ENCODE measurements at places on chromosomes 2 and 18.

- no peak for DNase-seq
These were observed 311.5 kb downstream of the RAD51AP2 start for GRCh38 chr2:17206771-17207170.

- DNase-seq = no peak
These were observed 160.0 kb downstream of the KCNH7 start for GRCh38 chr2:162678551-162678950.

DNA sequence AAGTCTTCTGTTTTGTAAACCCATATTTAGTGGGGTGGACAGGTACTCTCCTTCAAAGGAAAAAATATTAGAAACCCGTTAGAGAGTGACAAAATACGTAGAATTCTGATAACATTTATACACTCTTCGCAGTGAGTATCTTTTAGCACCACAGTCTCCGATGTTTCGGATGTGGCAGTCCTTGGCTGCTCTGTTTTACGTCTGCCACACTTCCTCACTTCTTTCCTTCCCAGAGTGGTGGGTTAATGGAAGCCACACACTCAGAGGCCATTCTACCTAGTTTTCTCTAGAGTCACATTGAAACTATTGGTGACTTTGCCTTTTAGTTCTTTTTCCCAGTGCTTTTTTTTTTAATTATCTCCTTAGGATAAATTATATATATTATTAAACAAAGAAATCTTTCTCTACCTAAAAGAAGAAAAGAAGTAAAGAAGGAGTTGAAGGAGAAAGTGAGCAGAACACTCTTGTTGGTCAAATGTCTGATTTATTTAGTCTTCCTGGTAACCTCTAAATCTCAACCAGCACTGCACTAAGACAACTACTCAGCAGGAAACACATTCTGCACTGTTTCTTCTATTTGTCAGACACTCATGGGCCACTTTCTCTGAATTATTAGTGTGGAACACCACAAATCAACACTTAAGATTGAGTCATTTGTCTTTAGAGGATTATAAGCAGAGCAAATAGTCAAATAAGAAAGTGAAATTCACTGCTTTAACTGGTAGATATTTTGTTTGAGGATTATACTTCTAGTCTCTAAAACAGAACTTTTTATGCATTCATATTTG, 451.3 kb upstream of the TMEFF2 start:
- no peak for DNase-seq

GRCh38 chr2:196413821-196414274, 225.7 kb upstream of the CCDC150 start:
- DNase-seq = peak; percentile 67

- DNase-seq = no peak
These were observed 8.8 kb downstream of the SLC39A6 start for GRCh38 chr18:36120297-36120696.

- no peak for DNase-seq
These were observed 295.9 kb downstream of the ERBB4 start for GRCh38 chr2:212242724-212243123.

- DNase-seq = no peak
These were observed 45.6 kb upstream of the MTCL1 start for GRCh38 chr18:8659609-8660242.

DNA sequence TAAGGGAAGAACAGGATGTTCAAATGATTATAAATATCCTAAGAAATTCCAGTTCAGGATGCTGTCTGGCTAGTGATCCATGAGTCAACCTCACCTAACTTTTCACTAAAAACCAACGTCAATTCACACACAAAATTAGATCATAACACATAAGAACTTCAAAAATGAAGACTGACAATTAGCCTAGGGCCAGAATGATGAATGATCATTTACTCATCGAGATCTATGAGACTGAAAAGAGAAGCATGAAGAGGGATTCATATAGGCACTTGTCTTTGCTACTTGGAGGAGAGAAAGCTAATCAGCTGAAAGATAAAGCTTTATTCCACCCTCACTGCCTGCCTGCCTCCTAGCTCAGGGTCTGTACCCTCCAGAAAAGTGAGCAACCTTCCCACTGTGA, 29.8 kb downstream of the ADD2 start:
- no peak for DNase-seq

DNA sequence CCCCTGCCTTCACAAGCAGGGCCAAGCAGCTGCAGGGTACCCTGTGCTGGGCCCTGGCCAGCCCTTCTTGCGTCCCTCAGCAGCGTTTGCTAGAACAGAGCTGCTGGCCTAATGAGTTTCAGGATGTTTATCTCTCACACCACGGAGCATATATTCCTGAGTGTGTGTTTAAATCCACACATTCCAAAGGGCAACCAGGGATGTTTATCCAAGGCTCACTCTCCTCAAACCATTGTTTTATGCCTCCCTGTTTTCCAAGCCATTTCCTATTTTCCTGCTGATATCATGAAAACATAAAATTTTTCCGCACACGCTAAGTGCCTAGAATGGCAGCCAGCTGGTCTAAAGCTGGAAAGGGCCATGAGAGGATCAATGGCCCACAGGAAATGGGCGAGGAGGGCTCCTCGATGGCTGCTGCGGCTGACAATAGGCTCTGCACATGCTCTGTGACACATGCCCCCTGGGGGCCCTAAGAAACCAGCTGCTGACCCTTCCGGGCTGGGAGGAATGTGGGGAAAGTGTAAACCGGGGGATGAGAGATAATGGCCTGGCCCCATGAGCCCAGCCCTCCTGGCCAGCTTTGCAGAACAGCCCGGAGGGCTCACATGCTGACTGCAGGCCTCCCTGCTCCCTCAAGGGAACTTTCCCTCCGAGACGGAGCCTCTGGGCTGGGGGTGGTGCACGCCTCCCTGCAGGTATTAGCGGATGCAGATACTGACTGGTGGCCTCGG, 194.0 kb downstream of the NDUFA10 start:
- DNase-seq = no peak

- DNase-seq = no peak
These were observed 189.0 kb upstream of the HDAC4 start for GRCh38 chr2:239589833-239590232.

- no peak for DNase-seq
These were observed 14.7 kb downstream of the ODC1 start for GRCh38 chr2:10433264-10433946.

- peak; percentile 77 for DNase-seq
These were observed 95.9 kb upstream of the RMDN2 start for GRCh38 chr2:37829202-37829601.

DNA sequence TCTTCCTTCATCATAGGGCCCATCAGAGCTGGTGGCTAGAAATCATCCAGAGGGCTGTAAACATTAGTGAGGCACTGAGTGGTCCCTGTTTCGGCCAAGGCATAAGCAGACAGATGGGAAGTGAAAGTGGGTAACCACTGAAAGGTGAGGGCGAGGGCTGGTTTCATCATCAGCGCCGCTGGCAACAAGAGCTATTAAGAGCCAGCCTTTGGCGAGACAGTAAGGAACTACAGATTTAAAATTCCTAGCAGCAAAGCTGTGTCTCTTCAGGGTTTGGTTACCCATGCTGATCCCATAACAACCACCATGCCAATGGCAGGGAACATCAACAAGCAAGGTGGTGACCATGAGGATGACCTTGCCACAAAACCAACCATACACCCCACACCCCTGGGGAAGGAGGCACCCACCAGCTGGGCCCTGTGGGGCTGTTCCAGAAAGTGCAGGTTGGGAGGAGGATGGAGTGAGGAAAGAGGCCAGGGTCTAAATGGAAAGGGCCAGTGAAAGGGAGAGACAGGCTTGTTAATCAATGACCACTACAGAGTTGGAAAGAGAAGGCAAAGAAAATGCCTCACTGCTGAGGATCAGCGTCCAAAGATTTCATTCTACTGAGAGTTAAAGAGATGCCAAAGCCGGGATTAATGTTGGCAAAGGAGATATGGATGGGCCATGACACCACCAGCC, 9.0 kb upstream of the SLC20A1 start:
- DNase-seq = no peak

GRCh38 chr18:68298330-68298729, 416.6 kb downstream of the TMX3 start:
- no peak for DNase-seq

- DNase-seq = peak; percentile 33
These were observed 1.7 kb downstream of the MYOM1 start for GRCh38 chr18:3217948-3218647.

GRCh38 chr18:31707815-31708214, 23.4 kb upstream of the B4GALT6 start:
- no peak for DNase-seq

GRCh38 chr2:63765117-63765516, 76.6 kb upstream of the UGP2 start:
- DNase-seq = no peak

GRCh38 chr2:47504174-47504810, 101.3 kb downstream of the MSH2 start:
- no peak for DNase-seq

DNA sequence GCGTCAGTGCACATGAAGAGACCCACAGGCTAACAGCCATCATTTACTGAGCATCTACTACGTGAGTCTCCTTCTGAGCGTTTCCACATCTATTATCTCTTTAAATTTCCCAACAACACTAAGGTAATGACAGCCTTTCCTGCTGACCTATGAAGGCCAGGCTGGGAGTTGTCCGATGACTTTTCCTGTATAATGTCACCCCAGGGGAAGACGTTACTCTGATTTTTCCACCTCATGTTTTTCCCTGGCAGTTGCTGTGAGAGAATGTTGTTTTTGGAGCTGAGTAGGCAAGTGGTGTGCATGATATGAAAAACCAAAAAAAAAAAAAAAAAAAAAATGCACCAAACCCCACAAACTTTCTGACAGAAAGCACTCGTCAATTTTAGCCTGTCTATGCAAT, 207.6 kb downstream of the SLC8A1 start:
- no peak for DNase-seq

All from myocyte (in vitro differentiated cells).